Stimulated activated CD4-positive, alpha-beta T cell treated with anti-CD3 and anti-CD28 coated beads, Interleukin-12 subunit alpha, Interleukin-12 subunit beta, amount 100 ng/mL, for 24 hours (primary cell): ENCODE measurements at places on chromosomes 3 and 15.

DNA sequence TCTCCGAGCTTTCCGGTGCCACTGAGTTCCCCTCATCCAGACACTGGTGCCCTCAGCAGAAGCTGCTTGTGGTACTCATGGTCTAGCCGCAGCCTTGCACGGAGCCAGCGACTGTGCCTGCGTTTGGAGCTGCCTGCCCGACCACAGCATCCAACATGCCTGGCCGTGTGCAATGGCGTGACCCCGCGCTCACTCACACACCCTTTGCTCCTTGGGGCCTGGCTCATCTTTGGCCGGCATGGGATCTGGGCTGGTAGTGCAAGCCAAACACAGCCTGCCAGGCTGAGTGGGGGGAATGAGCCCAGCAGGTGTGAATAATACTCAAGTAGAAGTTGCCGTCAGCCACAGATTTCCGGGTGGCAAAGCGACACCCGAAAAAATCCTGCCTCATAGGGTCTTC lies 1178.7 kb upstream of the GBE1 start:
- DNase-seq, result no peak

GRCh38 chr3:128329491-128330213 lies 137.0 kb downstream of the DNAJB8 start:
- DNase-seq, result no peak

DNA sequence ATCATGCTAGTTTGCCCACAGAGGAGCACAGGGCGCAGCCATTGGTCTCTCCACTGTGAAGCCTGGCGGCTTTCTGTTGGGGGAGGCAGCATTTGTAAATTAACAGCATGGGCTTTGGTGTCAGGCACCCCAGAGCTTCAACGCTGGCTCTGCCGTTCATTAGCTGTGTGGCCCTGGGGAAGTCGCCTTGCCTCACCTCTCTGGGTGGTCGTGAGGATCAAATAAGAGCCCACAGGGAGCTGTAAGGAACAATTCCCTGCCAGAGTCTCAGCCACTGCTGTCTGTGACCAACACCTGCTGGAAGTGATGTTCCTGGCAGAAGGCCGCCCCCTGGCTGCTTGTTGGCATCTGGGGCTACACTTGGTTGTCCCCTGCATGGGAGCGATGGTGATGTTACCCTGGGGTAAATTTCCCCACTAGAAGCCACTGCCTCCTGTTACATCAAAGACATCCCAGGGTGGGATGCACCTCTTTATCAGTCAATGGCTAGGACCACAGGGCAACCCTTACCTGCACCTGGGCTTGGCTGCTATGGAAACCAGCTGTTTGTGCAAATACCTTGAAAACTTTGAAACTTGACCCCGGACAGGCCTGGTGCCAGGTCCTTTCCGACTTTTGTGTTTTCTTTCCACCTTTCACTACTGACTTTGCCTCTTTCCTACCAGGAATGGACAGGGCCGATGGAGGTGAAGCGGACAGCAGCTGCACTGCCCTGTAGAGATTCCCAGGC lies 36.9 kb downstream of the DNASE1L3 start:
- no peak for DNase-seq

DNA sequence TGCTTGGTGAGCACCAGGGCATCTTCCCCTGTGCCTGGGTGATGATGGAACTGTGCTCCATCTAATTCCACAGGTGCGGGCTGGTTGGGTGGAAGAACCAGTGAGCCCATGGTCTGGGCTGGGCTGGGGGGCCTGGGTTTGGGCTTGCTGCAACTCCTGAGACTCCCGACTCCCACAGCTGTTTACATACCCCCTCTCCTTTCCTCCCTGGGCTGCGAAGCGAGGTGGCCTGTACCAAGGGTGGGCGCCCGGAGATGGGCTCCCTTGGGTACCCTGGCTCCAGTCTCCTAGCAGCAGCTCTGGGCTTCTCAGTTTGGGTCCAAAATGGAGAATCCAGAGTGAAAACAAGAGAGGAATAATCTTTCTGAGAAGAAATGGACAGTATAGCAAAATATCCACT lies 5.6 kb downstream of the FAM98B start:
- no peak for DNase-seq

DNA sequence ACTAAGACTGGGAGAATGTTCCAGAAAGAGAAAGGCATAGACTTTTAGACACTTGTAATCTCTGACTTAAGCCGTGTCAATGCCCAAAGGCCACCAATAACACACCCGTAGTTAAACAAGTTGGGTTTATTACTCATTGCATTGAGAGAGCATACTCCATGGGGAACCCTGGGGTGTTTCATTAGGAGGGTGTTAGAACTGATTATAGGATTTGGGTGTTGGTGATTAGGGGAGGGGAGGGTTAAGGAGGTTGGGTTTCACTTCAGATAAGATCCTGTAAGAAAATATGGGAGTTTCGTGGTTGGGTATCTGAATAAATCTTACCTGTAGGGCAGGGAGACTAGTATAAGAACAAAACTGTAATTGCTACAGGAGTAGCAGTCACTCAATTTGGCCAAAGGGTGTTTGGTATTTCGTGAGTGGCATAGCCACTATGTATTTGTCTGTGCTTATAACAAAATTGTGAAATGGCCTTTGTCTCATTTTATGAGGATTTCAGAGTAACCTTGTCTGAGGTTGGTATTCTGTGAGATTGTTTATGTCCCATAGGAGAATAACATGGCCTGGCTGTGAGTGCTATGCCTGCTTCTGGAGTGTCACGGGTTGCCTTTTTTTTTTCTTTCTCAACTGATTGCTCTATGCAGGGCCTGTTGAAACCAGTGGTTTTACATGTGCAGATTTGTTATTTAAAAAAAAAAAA lies 2.9 kb downstream of the HACD3 start:
- no peak for DNase-seq
